ENCODE measurements at places on chromosomes 1 and 21.

DNA sequence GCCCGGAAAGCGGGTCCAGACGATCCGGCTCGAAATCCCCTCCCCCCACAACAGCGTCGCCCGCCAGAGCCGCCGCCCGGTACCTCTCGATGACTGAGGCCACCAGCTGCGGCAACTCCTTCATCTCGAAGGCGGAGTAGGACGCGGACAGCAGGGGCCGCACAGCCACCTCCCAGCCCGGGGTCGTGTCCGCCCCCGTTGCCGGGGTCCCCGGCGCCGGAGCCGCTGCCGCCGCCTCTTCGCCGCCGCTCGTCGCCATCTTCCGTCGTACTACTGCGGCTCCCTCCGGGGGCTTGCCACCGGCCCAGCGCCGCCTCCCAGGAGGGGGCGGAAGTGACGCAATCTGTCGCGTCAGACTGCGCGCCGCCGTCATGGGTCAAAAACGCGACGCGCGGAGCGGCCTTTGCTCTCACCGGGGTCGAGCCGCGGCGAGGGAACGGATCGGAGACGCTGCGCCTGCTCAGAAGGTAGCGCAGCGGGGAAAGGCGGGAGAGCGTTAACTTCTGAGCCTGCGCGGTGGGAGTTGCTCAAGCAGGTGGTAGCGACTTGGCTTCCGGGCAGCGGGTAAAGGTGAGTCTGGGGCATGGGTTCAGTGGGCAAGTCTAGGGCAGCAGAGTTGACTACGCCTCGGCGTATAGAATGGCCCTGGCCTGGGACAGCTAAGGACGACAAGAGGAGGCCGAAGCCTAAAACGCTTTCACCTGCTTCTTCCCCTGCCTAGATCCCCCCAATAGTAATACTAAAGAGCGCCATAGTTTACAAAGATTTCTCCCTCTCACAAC, at the start of gene UBR4:
TSS of gene UBR4 (minus strand) at position 277 of the 782 bp plus-strand sequence. CDS start at position 259, 18 bp downstream.
- DNase-seq, result peak; percentile 97

- DNase-seq, result no peak
These were observed 28.5 kb upstream of the SLC6A9 start for GRCh38 chr1:44059664-44060355.

GRCh38 chr1:81805537-81806431, 5.0 kb downstream of the ADGRL2 start:
- no peak for DNase-seq

GRCh38 chr1:243501002-243501401, 245.2 kb downstream of the SDCCAG8 start:
- no peak for DNase-seq

DNA sequence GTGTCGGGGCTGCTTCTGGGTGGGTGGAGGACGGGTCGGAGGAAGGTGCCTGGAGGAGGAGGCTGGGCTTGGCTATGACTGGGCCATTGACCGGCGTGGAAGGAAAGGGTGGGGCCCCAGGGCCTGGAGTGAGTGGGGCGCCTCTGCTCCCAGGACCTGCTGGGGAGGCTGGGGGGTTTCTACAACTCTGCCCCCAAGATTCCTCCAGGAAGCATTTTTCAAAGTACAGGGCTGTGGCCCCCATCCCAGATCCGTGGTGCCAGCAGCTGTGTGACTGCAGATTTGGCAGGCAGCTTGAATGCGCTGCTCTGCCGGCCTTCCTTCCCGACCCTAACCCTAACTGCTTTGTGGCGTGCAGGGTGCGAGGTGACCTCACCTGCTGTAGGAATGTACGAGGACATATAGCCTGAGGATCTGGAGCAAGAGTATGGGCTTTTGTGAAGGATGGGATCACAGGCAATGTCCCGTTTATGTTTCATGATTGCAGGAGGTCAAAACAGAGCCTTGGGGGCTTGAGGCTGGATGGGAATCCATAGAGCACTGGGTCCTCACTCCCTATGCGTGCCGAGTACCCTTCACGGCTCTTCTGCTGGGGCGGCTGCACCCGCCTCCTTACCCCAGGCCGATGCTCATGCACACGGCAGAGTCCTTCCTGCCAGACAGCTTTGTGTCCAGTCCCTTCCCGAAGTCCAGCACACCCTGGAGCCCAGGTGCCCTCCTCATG, 24.7 kb downstream of the TRPM2 start:
- no peak for DNase-seq

DNA sequence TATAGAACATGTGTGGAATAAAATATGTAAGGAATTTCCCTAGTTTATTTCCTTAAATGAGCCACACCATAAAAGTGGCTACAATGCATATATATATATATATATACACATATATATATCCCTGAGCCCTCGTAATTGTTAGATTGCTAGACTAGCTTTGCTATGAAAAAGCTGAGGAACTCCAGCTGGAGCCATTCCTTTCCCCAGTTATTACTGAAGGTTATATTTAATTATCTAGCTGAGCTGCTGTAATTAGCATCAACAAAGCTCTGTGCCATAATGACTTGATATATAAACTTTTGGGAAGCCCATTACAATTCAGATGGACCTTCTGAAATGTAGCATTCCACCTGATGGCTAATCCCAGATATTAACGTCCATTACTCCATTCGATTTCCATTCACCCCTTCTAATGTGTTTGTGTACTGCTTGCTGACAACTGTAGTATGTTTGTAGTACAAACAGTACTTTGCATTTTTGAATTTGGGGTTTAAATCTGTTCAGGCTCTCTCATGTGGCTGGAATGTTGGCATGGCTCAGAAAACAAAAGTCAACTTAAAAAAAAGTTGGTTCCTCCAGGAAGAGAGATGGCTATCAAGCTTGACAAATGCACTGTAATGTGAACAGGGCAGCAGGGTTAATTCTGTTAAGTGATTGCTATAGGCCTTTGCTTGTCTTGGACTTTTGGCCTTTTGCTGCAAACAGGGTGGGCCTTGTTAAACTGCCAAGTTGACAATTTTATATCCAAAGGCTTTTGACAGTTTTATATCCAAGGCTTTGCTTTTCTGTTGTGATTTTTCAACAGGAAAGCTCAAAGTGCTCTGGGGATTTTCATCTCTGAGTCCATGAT, 170.0 kb downstream of the LTN1 start:
- DNase-seq, result no peak

DNA sequence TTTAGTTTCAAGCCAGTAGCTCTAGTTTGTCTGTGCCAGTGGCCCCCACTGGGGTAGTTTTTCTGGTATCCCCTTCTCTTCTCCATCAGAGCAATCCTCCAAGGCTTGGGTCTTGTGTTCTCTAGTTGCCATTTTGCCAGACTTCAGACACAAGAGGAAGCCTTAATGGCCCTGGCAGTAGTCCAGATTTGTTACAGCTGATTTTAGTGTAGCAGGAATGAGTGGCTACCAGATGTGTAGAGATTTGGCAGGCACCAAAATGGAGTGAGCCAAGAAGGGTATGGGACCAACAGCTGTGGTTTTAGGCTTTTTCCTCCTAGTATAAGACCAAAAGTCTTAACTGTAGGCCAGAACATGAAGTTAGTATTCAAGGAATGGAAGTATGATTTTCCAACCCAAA, 56.8 kb downstream of the ACP6 start:
- peak; percentile 83 for DNase-seq

DNA sequence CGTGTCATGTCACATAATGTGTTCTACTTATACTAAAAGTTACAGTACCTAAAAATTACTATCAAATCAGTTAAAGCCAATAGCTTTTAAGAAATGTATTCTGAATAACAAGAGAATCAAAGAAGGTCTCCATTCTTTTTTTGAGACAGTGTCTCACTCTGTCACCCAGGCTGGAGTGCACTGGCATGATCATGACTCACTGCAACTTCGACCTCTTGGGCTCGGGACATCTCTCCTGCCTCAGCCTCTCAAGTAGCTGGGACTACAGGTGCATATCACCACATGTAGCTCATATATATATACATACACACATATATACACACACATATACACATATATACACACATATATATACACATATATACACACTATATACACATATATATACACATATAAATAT, 20.1 kb downstream of the COP1 start:
- DNase-seq, result no peak

All from NCI-H1105 (cell line).